ENCODE measurements at places on chromosomes 1 and 21. TPM values are rescaled to one million over a fixed set of nuclear protein-coding genes. Genes with fewer than 3 reads are reported as not detected.

SEMA6C gene
- total RNA-seq: 4.1 TPM

FCAMR gene
- 2.3 TPM for total RNA-seq

CA6 gene
- total RNA-seq: not detected

CHIT1 gene
- not detected for total RNA-seq

- no peak for DNase-seq
Observed at GRCh38 chr1:143691971-143692529, 279.7 kb downstream of the FAM72C start.

DNA sequence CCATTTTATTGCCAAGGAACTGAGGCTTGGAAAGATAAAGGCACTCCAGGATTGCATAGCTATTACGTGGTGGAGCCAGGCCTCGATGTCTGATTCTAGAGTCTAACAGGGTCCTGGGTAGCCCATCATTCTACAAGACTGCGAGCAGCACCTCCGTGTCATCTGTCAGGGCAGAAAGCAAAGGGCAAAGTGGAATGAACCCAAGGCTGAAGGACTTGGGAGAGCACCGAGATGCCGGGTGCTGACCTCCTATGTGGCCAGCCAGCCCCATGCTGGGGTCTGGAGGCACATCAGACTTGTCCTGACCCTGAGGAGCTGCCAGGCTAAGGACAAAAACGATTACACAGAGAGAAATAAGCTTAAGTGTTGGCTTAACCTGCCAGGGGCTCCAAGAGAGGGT, 62.3 kb downstream of the MRPL37 start:
- no peak for DNase-seq

GRCh38 chr1:50308878-50309277, 114.4 kb downstream of the DMRTA2 start:
- DNase-seq: no peak

GRCh38 chr1:165573787-165574186, 30.0 kb downstream of the LRRC52 start:
- DNase-seq: no peak

DNA sequence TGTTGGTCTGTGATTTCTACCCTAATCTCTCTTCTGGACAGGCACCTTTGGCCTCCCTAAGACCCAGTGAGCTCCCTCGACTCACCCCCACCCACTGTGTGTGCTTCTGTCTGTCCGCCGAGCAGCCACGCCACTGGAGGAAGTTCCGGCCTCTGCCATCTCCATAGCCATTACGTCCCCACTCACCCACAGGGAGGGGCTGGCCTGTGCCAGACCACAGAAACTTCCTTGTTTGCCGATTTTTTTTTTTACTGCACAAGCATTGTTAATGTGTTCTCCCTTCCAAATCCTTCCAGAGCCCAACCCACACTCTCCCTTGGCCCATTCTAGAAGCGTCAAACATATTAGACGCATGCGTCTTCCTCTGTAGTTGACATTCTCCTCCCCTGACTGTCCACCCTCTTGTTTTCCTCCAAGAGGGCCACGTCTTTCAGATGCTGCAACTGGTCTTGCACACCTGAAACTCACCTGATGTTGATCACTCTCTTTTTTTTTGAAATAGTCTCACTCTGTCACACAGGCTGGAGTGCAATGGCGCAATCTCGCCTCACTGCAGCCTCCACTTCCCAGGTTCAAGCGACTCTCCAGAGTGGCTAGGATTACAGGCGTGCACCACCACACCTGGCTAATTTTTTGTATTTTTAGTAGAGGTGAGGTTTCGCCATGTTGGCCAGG, 72.3 kb downstream of the EVA1C start:
- DNase-seq: peak; percentile 75

DNA sequence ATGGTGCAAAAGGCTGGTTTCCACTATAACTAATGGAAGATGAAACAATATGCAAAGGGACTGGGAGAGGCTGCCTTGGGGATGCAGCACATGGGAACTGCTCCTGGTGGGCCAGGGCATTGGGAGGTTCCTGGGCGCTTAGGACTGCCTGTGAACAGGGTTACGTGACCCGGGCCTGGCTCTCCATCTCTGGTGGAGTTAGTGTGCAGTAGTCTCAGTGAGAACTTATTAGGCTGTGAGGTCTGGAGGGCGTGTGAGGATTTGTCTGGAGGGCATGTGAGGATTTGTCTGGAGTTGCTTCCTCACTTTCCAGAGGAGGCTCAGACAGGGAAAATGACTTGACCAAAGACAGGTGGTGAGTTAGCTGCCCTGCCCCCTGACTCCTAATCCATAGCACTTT, 1.5 kb upstream of the ETV3L start:
- DNase-seq: no peak

- no peak for DNase-seq
Observed at GRCh38 chr1:78586572-78586971, 33.7 kb upstream of the IFI44L start.

- DNase-seq: no peak
Observed at GRCh38 chr1:241012708-241013340, 344.2 kb downstream of the RGS7 start.

DNA sequence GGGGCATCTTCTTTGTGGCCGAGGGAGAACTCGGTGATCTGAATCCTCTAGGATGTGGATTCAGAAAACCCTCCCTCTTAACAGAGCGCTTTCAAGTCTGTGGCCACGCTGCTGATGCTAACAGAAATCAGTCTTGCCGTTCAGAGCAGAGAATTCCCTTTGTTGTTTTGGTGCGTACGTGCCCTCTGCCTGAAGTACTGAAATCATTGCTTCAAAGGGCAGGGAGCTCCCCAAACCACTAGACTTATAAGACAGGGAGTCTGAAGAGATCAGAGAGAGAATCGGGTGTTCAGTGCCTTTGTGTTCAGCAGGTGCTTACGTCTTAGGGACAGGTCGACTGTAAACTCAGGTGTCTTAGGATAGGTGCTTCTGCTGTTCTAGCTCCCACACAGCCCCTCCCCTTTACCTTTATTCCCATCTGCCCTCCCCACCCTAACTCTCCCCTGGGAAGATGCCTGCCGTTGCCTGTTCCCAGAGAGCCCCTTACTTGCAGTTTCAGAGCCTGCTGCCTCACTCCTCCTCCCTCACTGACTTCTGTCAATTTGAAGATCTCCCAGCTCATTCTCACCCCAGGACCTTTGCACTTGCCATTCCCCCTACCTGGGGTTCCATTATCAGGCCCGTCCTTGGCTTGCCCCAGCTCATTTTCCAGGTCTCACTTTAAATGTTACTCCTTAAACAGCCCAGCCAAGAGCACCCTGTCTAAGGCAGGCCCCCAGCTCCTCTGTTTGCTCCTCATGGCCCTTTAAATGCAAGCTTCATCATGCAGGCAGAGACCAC, 143.0 kb downstream of the CAMTA1 start:
- DNase-seq: no peak

DNA sequence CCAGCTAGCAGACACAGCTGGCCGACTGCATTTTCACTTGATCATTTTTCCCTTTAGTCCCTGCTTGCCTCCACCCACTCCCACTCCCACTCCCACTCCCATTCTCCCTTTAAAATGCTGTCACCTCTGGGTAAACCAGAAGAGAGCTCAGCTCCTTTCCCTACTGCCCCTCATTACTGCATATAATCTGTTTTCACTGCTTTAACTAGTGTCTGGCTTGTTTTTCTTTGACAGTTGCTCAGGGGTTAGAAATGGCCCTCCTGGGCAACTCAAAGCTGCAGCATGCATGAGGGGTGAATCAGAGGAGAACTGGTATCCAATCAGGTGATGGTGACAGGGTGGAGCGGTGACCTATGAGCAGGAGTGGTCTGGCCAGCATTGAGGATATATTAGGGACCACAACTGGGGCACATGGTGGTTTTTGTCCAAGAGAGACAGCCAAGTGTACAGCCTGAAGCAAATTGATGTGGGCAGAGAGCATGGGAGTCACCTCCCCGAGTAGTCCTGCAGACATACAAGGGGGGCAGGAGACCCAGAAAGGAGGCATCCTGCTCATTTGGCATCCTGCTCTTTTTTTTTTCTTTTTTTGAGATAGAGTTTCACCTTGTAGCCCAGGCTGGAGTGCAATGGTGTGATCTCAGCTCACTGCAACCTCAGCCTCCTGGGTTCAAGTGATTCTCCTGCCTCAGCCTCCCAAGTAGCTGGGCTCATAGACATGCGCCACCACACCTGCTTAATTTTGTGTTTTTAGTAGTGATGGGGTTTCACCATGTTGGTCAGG, 42.6 kb upstream of the SRSF10 start:
- DNase-seq: no peak

- no peak for DNase-seq
Observed at GRCh38 chr21:33858667-33859372, 56.8 kb downstream of the ATP5PO start.

Measured in prostate gland (tissue), 2 donors.